ENCODE measurements at places on chromosomes 3 and 15. TPM values are rescaled to one million over a fixed set of nuclear protein-coding genes. Genes with fewer than 3 reads are reported as not detected.

DNA sequence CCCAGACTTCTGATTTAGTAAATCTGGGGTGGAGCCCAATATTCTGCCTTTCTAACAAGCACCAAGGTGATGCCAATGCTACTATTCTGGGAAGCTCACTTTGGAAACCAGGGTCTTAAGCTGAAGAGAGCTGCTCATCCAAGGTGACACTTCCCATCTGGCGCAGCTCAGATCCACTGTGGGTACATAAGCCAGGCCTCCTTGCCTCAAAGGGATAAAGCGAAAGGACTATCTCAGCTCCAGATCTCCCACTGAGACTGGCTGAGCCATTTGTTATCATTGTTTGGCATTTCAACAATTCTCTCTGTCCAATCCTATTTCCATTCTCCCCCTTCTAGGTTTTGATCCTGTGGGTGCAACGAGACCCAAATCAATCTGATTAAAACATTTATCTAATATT is 323.8 kb downstream of the GBE1 start:
- no peaks in the 10 kb centered on the region for H3K4me1 ChIP-seq
- H3K27ac ChIP-seq, result no peak overlapping the region
- DNase-seq, result no peak
- H3K36me3 ChIP-seq, result no peaks in the 10 kb centered on the region
- no peaks in the 10 kb centered on the region for H3K27me3 ChIP-seq

Gene GOLGA8O
- 20.0 TPM for total RNA-seq

GRCh38 chr3:171508206-171508605 is 48.0 kb upstream of the TNIK start:
- no peaks in the 10 kb centered on the region for H3K4me1 ChIP-seq
- H3K27ac ChIP-seq, result no peak overlapping the region
- H3K27me3 ChIP-seq, result no peaks in the 10 kb centered on the region
- H3K36me3 ChIP-seq, result no peaks in the 10 kb centered on the region

Gene MEGF11
- not detected for total RNA-seq

Gene ALS2CL
- 1.3 TPM for total RNA-seq

DNA sequence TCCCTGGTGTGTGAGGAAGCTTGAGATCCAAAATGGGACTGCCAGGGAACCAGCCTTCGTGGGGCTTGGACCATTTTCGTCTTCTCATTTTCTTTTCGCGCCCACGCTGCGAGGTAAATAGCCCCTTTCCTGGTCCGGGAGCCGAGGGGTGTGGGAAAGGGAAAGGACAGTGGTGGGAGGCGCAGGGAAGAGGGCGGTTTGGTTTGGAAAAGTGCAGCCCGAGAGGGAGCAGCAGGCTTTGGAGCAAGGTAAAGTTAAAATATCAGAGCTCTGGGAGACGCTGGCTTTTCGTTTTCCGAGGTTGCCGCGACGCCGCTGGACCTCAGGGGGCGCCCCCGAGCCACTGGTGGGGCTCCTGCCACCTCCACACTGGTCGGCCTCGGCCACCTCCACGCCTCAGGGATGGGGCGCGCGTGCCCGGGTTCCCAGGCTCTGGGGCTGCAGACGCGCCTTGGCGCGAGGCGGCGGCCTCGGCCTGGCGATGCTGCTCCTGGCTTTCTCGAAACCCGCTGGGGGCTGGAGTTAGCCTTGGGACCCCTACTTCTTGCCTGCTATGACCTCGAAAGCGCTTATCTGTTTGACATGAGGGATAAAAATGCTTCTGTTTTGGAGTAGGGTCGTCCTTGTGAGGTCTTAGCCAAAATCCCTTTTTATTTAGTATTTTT is 3.2 kb downstream of the PTPRG start:
- no peak for DNase-seq
- H3K36me3 ChIP-seq, result no peaks in the 10 kb centered on the region
- no peak overlapping the region for H3K4me3 ChIP-seq

Gene MYO5C
- total RNA-seq, result 2.5 TPM

Gene DUOXA2
- not detected for total RNA-seq

- H3K36me3 ChIP-seq, result peaks cover 4% of the 10 kb centered on the region
- DNase-seq, result no peak
- H3K27me3 ChIP-seq, result peaks cover 4% of the 10 kb centered on the region
Measured at GRCh38 chr3:31235062-31235700, 297.5 kb upstream of the STT3B start.
